ENCODE measurements at places on chromosomes 7 and 10. TPM values are rescaled to one million over a fixed set of nuclear protein-coding genes. Genes with fewer than 3 reads are reported as not detected.

DNA sequence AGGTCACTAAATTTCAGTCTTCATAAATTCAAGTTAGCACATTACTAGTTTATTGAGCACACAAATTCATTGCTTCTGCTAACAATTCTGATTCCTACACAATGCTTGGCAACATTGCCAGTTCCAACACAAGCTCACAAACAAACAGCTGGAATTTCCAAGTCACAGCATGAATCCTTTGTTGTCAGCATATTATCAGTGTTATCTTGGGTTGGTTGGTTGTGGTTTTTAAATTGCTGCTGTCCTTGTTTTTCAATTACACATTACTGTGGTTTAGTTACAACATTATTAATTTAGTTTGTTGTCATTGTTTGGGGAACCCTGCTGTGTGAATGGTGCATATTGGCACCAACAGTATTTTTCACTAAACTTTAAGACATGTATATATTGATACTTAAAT is 86.0 kb upstream of the ARID5B start:
- DNase-seq = no peak

DNA sequence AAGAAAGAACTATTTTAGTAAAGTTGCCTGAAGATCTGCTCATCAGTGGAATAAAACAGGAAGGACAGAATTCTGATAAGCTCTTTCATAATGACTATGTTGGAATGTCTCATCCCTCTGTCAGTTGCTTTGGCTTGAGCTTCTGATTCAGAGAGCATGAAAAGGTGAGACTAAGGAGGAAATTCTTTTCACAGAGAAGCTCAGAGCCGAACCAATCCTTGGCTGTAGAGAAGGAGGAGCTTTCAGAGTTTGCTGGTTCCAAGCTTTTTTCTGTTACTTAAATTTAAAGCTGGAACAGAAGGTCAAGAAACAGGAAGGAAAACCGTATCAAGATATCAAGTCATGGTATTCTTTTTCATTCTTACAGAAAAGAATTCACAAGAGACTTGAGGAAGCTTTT is 24.0 kb downstream of the GSTO2 start:
- no peak for DNase-seq

DNA sequence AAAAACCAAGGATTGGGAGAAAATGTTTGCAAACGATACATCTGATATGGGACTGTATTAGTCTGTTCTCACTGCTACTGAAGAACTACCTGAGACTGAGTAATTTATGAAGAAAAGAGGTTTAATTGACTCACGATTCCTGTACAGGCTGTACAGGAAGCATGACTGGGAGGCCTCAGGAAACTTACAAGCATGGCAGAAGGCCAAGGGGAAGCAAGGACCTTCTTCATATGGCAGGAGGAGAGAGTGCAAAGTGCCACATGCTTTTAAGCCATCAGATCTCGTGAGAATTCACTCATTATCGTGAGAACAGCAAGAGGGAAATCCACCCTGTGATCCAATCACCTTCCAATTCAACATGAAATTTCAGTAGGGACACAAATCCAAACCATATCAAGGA is 11.0 kb downstream of the ZNF713 start:
- no peak for DNase-seq

The FZD1 gene
- 13.1 TPM for total RNA-seq

- no peak for DNase-seq
These were observed 230.8 kb upstream of the LRRTM3 start for GRCh38 chr10:66695046-66695445.

- DNase-seq = no peak
These were observed 8.5 kb upstream of the ZNF22 start for GRCh38 chr10:44992070-44992731.

GRCh38 chr10:3342771-3343170 is 170.2 kb upstream of the PITRM1 start:
- no peak for DNase-seq

The CALHM1 gene
- total RNA-seq = not detected

The COMTD1 gene
- total RNA-seq = 29.3 TPM

DNA sequence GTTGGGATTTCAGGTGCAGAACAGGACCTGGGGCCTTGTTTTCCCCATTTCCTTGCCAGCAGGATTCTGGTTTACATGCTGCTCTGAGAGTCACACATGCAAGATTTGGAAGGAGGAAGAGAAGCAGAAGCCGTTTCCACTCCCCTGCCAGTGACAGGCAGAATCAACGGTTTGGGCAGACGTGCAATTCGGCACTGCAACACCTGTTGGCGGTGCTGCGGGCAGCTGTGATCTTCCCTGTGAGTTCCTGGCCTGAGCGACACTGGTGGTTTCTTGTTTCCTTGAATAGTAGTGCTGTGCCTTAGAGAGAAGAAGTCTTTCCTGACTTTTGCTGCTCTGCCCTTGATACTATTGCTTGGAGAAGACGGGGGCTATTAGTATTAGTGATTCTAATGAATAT is 1126.2 kb downstream of the TYW1 start:
- no peak for DNase-seq

The MAPK8 gene
- 51.5 TPM for total RNA-seq

DNA sequence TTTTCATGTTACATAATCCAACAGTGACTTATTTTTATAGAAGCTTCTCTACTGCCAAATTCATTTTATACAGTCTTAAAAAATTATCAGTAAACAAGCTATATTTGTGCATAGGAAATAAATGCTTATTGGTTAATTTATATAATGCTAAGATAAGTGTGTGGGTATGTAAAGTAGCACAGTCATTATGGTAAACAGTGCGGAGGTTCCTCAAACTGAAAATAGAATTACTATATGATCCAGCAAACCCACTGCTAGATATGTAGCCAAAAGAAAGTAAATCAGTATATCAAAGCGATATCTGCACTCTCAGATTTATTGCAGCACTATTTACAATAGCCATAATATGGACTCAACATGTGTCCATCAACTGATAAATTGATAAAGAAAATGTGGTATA is 71.1 kb downstream of the ATRNL1 start:
- no peak for DNase-seq

GRCh38 chr10:55550236-55550635 is 749.2 kb upstream of the PCDH15 start:
- DNase-seq = no peak

- no peak for DNase-seq
These were observed 19.9 kb downstream of the AKR1C2 start for GRCh38 chr10:4983615-4984216.

- DNase-seq = no peak
These were observed at the start of gene KIAA1549 for GRCh38 chr7:138981332-138982203. Gene KIAA1549, minus strand, starts transcription at chr7:138981389. Its CDS starts 120 bp downstream, at chr7:138981269.

DNA sequence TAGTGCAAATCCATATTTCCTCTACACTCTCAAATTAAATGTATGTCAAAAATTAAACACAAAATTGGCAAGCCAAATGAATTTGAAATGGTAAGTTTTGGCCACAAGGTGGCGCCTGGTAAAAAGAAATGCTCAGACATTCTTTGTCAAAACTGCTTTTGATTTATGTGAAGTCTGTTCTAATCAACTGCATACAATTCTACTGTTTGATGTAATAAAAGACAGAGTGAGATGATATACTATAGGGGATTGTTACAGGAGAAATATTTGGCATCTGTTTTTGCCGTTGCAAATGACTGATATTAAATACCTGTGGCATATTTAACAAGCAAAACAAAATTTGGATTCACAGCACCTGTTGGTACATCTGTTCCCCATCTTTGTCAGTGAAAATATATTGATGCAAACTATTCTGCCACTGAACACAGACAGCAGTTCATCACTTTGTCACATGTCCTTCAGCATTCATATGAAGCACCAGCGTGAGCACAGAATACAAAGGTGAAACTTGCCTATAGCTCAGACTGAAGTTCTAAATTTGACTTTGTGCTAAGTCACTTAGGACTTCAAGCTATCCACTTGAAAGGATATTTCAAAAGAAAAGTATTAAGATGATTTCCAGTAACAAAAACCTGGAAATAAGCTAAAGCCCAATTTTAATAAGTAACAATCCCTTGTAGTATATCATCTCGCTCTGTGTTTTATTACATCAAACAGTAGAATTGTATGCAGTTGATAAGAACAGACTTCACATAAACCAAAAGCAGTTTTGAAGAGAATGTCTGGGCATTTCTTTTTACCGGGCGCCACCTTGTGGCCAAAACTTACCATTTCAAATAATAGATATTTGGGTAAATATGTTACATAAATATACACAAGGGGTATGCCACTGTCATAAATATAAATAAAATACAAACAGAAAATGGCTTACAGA is 10.2 kb upstream of the CH25H start:
- peak; percentile 66 for DNase-seq

DNA sequence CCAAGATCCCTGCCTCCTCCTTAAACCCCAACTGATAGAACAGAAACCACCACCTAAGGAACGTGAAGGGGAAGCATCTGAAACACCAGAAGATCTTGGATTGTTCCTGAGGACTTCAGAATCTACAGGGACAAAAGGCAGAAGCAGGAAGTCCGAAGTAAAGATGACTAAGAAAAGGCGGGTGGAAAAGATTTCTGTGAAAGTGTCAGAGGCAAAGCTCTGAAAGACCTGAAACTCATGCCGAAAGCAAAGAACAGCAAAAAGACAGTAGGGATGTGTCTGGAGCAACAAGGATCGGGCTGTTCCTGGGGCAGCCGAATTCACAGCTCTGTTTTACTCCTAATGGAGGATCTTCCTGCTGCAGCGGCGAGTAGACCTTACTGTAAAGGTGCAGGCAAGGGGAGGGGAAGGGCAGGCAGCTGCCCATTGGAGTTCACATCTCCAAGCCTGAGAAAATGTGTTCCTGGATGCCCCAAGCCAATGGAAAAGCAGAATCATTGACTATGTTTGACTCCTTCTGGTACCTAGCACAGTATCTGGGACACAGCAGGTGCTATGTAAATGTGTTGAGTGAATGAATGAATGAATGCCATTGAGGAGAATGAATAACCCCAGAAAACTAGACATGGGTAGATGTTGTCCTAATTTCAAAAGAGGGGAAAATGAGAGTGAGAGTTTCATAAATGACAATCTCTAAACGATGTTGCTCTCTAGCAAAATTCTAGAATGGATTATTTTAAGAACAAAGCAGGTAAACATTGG is 40.4 kb downstream of the PDIA4 start:
- no peak for DNase-seq

GRCh38 chr10:7085147-7085912 is 325.5 kb downstream of the SFMBT2 start:
- no peak for DNase-seq

The CALML3 gene
- not detected for total RNA-seq

DNA sequence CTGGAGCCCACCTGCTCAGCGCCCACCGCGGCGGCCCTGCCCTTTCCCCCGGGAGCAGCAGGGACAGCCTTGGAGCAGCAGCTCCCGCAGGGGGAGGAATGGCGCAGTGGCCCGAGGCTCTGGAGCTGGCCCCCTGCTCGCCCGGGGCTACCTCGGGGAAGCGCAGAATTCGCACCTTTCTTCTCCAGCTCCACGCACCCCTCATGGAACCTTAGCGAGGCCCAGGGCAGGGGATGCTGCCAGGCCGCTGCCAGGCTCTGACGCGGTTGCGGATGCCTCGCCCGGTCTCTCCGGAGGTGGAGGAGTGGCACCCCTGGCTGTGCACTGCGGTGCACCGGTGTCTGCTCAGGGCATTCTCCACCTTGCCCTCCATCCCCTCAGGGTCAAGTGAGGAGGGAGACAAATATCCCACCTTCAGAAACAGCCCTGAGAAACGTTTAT is 84.9 kb upstream of the MKI67 start:
- DNase-seq = no peak

DNA sequence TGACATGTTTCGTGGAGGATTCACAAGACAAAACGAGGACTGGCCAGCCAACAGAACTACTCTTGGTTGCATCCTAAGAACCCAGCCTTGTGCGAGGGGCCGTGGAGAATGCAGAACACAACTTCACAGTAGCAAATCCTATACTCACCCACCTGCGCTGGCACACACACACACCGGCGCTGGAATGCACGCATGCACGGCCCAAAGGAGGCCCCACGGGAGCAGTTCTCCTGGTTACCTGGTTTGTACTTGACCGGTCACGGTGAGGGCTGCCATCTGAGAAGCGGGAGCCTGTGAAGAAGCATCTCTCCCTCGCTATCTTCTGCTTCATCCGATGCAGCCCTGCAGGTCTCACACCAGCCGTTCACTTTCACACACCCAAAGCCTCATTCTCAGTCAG is 137.8 kb downstream of the ZMYND11 start:
- no peak for DNase-seq

GRCh38 chr7:108384716-108385483 is 71.3 kb downstream of the NRCAM start:
- DNase-seq = no peak

GRCh38 chr7:129771201-129771927 is 159.8 kb downstream of the NRF1 start:
- no peak for DNase-seq

DNA sequence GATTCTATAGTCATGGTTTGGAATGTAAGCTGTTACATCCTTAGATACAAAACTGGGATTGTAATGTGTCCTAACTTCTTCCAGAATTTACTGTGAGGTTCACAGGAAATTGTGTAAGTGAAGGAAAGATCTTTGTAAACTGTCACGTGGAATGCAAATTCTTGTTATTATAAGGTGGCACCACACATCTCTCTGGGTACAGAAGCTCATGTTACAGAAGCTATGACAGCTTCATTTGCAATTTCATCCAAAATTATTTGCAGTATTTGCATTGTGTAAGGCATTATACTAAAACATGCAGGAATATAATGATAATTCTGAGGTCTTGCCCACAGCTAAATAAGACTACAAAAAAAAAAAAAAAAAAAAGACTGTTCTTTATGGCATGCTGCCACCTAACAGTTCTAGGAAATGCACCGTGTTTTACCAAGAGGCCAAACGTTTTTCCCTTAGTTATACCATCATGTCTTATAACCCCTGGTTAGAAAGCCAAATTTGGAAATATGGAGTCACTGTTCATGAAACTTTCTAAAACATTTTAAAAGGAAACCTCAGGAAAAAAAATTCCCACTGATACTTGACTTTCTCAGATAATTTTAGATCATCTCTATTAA is 17.6 kb downstream of the MINDY3 start:
- DNase-seq = no peak

GRCh38 chr10:95565336-95565735 is 4.2 kb upstream of the SORBS1 start:
- no peak for DNase-seq
